NCI-H187 treated with DMSO at 0.1 percent for 48 hours (cell line): ENCODE measurements at places on chromosomes 5 and 9.
A peak's percentile ranks its signal among the peaks of the same experiment; 100 is the strongest.

- DNase-seq, result no peak
Observed at GRCh38 chr5:59790776-59791475, 102.6 kb downstream of the PDE4D start.

DNA sequence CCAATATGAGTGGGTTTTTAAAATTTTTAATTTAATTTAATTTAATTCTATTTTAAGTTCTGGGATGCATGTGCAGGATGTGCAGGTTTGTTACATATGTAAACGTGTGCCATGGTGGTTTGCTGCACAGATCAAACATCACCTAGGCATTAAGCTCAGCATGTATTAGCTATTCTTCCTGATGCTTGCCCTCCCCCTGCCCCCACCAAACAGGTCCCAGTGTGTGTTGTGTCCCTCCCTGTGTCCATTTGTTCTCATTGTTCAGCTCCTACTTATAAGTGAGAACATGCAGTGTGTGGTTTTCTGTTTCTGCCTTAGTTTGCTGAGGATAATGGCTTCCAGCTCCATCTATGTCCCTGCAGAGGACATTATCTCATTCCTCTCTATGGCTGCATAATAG is 35.0 kb upstream of the ANKRD33B start:
- DNase-seq, result no peak

DNA sequence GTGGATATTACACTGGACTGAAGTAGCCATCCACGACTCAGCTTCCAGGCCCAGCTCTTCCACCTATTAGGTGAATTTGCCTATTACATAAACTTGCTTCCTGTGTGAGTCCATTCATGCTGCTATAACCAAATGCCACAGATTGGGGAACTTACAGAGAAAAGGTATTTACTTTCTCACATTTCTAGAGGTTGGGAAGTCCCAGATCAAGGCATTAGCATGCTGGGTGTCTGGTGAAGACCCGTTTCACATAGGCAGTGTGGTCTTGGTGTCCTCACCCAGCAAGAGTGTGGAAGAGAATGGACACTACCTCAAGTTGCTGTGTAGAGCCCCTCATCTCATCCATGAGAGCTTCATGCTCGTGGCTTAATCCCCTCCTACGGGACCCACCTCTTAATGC is 282.6 kb downstream of the IRX1 start:
- DNase-seq, result no peak

- no peak for DNase-seq
Observed at GRCh38 chr9:34744295-34745221, 34.6 kb upstream of the CCL21 start.

GRCh38 chr9:68793605-68794343 is 88.7 kb downstream of the PIP5K1B start:
- no peak for DNase-seq

DNA sequence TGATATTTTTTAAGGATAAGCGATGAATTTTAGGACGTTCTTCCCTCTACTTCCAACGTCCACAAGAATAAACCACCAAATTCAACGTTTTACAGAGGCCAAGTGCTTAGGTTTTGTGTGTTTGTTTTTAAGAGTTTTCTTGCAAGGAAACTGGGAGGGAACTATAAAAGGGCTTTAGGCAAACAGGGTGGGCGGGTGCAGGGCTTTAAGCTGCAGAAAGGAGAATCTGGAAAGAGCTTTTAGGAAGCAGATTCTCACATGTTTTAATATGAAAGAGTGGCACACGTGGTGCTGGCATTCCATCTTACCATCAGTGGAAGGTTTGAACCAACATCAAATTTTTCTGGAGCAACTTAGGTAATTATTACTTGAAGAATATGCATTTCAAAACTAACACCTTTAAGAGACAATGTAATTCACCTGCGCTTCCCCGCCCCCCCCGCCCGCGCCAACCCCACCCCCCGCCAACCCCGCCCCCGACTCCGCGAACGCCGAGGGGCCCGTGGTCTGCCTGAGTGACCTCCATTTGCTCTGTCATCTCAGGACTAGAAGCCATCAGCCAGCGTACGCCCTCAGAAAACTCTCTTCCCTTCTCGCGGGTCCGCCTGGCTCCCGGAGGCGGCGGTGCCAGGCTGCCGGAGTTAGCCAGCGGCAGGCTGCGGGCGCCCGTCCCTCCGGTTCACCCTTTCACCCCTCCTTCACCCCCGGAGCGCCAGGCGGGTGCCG is 911 bp upstream of the PIK3R1 start:
- DNase-seq, result no peak

- DNase-seq, result no peak
Observed at GRCh38 chr9:136229096-136230065, 16.2 kb downstream of the QSOX2 start.

- no peak for DNase-seq
Observed at GRCh38 chr5:117205894-117206293, 631.3 kb upstream of the SEMA6A start.

GRCh38 chr9:77011973-77012821 is 7.3 kb upstream of the FOXB2 start:
- no peak for DNase-seq

- no peak for DNase-seq
Observed at GRCh38 chr9:2227144-2227867, 212.2 kb downstream of the SMARCA2 start.

DNA sequence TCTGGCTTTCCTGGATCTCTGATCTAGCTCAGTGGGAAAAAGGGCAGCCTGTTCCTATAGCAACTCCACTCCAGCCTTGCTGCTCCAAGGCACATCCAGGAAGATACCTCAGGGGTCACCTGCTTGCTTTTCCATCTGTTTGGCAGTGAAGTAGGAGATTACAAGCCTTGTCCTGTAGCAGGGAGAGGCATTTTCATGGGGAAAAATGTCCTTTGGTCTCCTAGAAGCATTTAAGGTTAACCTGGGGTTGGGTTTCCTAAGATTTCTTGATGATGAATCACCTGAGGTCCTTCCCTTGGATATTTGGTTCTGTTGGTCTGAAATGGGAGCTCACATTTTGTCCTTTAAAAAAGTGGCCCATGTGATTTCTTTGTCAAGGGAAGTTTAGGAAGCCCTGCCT is 1.5 kb upstream of the TMEM174 start:
- DNase-seq, result no peak

DNA sequence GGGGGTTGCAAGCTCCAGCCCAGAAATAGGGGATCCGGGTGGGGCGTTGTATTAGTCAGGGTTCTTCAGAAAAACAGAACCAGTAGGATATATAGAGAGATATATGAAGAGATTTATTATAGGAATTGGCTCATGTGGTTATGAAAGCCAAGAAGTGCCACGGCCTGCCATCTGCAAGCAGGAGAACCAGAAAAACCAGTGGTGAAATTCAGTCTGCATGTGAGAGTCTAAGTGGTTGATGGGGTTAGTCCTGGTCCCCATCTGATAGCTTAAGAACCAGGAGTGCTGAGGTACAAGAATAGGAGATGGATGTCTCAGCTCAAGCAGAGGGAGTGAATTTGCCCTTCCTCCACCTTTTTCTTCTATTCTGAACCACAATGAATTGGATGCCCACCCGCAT is 123.4 kb upstream of the APC start:
- no peak for DNase-seq

- no peak for DNase-seq
Observed at GRCh38 chr9:31683116-31683515, 701.3 kb upstream of the ACO1 start.

- peak; percentile 11 for DNase-seq
Observed at GRCh38 chr9:28502741-28503140, 929.5 kb upstream of the C9orf72 start.

DNA sequence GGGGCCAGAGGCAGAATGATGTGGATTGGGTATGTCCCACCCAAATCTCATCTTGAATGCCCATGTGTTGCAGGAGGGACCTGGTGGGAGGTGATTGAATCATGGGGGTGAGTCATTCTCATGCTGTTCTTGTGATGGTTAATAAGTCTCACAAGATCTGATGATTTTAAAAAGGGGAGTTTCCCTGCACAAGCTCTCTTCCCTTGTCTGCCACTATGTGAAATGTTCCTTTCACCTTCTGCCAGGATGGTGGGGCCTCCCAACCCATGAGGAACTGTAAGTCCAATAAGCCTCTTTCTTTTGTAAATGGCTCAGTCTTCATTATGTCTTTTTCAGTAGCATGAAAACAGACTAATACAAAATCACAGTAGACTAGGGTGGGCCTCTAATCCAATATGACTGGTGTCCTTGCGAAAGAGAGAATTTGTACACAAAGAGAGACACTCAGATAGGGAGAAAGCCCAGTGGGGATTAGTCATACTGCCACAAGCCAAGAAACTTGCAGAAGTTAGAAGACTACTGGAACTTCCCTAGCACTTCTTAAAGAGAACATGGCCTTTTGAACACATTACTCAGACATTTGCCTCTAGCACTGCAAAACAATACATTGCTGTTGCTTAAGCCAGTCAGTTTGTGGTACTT is 68.4 kb downstream of the ANXA1 start:
- no peak for DNase-seq

DNA sequence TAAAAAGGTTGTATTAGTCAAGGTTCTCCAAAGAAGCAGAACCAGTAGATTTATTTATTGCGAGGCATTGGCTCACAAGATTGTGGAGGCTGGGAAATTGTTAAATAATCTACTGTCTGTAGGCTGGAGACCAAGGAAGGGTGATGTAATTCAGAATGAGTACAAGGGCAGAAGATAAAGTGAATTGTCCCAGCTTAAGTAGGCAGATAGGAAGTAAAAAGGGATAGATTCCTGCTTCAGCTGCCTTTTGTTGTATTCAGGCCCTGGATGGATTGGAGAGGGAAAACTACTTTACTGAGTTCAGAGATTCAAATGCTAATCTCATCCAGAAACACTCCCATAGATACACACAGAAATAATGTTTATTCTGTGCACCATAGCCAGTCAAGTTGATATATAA is 301.1 kb downstream of the CYLC2 start:
- no peak for DNase-seq

DNA sequence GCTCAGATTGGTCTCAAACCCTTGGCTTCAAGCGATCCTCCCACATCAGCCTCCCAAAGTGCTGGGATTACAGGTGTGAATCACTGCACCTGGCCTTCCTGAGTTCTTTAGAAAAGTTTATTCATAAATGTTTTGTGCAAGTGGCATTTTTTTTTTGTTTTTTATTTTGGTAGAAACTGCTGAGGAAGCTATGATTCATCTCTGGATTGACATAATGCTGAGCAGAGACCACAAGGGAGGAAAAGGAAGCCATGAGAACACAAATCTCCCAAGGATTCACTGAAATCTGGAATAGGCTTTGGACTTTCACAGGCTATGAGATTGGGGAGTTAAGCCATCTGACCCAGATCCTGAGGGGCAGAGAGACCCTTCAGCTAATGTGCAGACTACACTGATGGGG is 3.4 kb upstream of the SLC46A2 start:
- no peak for DNase-seq

- peak; percentile 20 for DNase-seq
Observed at GRCh38 chr5:135478938-135479337, 26.8 kb upstream of the TIFAB start.

GRCh38 chr5:135319928-135320606 is 79.0 kb downstream of the MACROH2A1 start:
- no peak for DNase-seq

DNA sequence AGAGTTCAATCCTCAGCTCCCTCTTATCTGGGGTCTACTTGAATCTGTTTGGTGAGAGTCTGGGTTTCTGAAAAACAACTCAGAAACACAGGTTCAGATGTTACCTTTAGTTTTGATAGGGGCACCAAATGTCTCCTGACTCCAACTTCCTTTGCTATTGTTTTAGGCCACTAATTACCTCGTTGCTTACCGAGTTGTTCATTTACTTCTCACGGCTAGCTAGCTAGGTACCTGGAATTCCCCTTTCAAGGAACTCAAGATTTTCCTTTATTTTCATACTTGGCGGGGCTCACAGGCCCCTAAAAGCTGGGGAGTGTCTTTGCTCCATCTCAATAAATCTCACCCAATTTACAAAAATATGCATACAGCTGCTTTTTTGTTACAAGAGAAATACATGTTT is 111.4 kb downstream of the SLC28A3 start:
- no peak for DNase-seq

DNA sequence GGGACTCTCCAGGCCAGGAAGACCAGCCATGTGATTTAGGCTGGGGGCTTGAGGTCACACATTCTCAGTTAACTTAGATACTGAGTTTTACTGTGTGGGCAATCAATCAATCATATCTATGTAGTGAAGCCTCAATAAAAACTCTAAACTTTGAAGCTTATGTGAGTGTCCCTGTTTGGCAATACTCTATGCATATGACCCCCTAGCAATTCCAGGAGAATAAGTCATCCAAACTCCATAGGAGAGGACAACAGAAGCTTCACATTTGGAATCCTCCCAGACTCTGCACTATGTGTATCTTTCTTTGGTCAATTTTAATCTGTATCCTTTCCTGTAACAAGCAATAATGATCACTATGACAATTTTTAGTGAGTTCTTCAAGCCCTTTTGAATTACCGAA is 216.8 kb upstream of the RGMB start:
- DNase-seq, result no peak

DNA sequence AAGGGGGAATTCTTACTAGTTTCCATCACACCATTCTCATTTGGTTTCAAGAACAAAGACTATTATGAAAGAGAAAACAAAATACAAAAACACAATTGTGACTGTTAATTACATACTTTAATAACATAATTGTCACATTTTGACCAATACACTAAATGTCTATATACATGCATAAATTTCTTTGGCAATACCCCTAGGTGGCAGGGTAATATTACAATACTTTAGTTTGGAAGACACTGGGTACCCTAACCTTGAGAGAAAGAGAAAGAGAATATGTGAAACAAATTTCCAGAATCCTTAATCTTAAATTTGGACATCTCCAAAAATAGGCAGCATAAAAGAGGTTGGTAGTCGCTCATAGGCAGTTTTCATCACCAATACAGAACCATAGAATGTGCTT is 619.6 kb upstream of the ADAMTS16 start:
- DNase-seq, result no peak
